Endothelial cell of coronary artery (primary cell): ENCODE measurements at places on chromosomes 6 and 20. TPM values are rescaled to one million over a fixed set of nuclear protein-coding genes. Genes with fewer than 3 reads are reported as not detected.

The CLIC5 gene
- total RNA-seq: not detected in 2 replicates

The GGT7 gene
- total RNA-seq: 1.2 and 5.1 TPM in 2 replicates

The LRRC1 gene
- total RNA-seq: 4.7 and 5.7 TPM in 2 replicates

The SAPCD1 gene
- total RNA-seq: 0.81 and 1.3 TPM in 2 replicates

The EBF4 gene
- total RNA-seq: 0.99 and 2.9 TPM in 2 replicates
